Globus pallidus (tissue), 1 donor: ENCODE measurements at places on chromosomes 3 and 15.

DNA sequence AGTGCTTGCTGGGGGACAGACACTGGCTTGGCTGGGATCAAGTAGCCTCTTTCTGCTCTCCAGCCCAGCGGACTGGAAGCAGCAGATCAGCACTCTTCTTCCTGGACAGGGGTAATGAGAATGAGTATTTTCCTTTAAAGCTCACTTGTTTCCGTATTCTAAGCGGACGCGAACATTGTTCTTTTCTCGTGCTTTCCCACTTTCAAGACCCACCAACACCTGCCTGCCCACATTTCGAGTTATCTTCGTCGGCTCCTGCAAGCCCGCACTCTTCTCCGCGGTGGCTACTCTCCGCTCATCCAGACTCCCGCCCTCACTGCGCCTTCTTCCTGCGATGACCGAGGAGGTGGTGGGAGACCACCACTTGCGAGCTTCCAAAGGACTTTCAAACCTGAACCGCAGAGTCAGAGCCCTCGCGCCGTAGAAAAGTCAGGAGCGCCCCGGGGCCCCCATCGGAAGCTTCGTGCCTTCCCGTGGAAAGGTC lies 1.6 kb upstream of the PPM1L start:
- DNase-seq: no peak

GRCh38 chr3:167742338-167742737 lies 6.8 kb downstream of the SERPINI1 start:
- peak; percentile 79 for DNase-seq

DNA sequence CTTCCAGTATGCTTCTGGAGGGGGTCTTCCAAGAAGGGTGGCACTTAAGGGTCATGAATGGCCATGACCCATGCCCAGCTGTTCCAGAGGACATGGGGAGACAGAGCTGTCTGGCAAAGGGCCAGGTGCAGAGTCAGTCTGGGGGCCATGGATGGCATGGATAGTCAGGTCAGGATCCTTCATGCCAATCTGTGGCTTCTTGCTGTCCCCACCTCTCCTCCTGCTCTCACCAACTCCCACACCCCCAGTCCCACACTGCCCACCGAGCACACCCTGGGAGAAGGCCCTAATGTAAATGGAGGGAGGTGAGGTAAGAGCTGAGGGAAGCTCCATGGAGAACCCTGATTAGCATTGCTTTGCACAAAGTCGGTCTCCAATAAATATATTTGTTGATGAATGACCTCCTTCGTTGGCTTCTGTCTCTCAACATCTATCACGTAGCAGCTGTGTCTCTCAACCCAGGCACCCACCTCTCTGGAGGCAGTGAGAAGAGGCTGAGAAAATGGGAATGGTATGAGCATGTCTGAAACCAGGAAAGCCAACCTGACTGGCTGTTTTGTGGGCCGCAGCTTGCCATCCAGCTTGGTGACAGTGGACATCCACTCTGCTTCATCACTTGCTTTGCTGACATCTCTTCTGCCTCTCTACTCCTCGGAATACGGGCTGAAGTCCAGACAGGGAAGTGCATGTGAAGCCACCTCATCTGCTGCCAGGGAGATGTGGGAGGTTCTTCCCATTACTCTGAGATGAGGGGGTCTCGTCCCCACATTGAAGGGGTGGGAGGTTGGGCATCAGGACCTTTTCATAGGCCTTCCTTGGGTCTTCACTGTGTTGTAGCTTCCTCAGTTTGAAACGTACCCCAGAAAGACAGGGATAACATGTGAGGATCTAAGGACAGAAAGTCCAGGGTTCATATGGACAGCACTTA lies 37.7 kb upstream of the RAB6B start:
- no peak for DNase-seq

- DNase-seq: no peak
Observed at GRCh38 chr3:99640214-99640851, 1.9 kb downstream of the COL8A1 start.

DNA sequence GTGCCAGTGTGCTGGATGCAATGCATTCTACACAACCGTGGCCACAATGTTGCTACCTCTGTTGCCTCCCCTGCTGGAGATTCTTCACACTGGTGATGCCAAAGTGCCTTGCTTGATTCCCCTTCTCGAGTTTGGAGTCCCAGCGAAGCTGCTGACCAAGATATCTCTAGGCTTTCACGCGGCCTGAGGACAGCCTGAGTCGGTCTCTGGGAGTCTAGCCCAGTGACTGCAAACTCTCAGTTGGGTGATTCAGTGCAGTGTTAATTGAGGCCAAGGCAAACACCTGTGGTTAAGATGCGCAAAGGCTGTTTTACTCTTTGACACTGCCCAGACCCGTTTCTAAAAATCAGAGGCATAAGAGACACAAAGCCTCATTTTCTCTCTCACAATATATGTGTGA lies 434.4 kb downstream of the NR2F2 start:
- no peak for DNase-seq

DNA sequence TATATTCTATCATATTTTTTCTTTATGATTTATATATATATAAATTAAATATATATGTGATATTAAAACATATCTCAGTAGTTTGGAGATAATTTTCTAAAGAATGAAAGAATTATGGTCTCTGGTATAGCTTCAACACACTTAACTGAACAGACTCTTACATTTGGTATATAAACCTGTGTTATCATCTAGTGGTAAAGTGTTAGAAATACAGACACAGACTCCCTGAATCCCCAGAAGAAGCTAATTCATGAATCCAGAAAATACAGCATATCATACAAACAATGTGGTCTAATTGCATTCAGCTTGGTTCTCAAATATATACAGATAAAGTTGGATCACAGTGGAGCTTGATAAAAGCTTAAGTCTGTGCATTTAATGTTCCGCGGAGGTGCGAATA lies 1100.4 kb downstream of the ROBO2 start:
- DNase-seq: no peak

GRCh38 chr3:172315401-172316091 lies 132.7 kb downstream of the GHSR start:
- no peak for DNase-seq
